ENCODE measurements at places on chromosomes 3 and 15.

GRCh38 chr3:16884084-16884747 lies 539 bp upstream of the PLCL2 start:
- no peak for DNase-seq

DNA sequence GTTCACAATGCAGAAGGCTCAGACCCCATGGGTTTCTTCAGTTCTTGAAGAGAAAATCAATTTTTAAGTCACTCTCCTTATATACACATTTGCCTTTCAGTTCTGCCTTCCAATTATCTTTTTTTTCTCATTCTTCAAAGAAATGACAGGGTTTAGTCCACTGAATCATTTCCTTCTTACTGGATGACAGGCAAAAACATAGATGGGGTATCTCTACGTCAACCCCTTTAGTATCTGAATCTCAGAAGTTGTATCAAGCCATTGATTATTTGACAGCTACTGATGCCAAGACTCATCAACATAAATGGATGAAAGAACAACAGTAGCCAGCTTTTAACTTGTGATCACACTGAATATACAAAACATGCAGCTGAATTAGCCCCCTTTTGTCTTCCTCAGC lies 6.5 kb downstream of the ATOSA start:
- DNase-seq: no peak

DNA sequence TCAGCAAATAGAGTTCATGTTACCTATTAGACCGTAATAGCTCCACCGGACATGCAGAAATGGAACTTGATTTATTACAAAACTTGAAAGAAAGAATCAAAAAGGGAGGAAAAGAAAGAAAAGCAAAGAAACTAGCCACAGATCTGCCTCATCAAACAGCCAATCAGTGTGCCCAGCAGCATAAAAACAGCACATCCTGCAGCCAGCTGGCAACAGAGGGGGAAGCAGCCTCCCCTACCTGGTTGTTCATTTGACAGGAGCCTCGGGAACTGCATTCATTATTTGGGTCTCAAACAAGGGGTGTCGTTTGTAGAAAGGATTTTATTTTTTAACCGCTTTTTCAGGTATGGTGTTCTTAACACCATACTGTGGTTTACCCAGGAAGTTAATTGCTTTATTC lies 181.5 kb upstream of the TOPAZ1 start:
- DNase-seq: no peak

GRCh38 chr15:101128221-101129015 lies 123.4 kb downstream of the CHSY1 start:
- no peak for DNase-seq

DNA sequence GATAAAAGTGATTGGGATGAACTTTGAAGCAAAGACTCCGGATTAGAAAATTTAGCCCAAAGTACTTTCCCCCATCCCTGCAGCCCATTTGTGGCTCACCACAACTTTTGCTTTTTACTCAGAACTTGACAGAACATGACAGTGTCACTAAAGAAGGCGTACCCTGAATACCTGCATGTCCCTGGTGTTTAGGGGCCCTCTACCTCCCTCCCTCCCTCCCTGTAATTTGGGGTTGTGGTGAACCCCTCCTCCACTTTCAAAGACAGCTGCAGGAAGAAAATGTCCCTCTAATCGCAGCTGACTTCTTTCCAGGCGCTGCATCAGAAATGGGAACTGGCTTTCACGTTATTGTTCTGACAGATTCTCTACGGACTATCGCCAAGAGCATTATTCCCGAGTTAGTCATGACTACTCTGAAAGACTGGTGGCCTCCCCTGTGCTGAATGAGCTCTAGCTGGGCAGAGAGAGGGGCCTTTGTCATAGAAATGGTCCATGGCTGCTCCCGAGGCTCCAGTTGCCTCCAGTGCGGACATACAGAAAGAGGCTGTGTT lies 93.2 kb upstream of the ARHGEF3 start:
- DNase-seq: no peak

DNA sequence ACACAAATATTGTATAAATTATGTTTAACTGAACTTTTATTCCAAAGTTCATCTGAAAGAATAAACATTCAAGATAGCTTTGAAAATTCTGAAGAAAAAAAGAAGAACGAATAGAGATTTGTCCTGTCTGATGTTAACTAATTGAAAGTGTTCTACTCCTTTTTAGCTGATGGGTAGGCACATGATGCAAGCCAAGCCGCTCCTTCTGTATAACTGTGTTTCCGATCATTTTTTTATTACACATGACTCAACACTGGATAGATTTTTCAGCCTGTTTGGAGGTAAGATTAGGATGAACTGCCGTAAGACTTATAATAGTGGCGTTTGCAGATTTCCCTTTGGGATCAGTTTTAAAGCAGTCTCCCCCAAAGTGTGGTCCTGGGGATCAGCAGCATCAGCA lies 19.0 kb downstream of the NSUN3 start:
- DNase-seq: no peak

DNA sequence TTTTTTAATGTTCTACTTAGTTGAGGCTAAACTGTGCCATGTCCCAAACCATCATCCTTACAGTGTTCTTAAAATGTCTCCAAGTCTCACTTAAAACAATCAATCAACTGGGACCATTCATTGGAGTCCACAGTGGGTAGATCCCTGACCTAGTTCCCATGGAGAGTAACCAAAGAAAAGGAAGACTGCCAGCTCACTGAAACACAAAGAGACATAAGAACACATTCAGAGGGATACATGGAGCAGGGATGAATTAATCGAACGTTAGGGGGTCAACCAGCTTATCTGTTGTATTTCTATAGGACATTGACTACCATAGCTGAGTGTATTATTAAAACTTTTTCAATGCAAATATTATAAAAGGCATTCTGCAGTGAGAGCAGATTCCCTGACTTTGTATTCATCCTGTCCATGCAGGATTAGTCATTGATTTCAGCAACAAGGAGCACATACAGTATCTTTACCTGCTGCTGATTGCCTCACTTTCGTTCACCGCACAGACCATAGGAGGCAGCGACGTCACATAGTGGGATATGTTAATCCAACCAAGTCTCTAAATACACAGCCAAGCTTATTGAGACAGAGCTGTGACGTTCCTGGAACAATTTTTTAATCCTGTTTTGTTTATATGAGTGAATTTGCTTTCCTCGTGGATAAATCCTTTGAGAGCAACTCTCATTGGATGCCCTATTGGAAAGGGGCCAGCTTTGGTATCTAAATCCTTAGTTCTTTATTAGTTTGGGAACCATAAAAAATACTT lies 364.9 kb upstream of the RBMS3 start:
- DNase-seq: no peak

- no peak for DNase-seq
Measured at GRCh38 chr3:169240786-169241486, 422.6 kb downstream of the MECOM start.

GRCh38 chr3:76753599-76753998 lies 286.3 kb upstream of the ROBO2 start:
- DNase-seq: no peak

GRCh38 chr3:35602395-35602936 lies 36.9 kb upstream of the ARPP21 start:
- no peak for DNase-seq

DNA sequence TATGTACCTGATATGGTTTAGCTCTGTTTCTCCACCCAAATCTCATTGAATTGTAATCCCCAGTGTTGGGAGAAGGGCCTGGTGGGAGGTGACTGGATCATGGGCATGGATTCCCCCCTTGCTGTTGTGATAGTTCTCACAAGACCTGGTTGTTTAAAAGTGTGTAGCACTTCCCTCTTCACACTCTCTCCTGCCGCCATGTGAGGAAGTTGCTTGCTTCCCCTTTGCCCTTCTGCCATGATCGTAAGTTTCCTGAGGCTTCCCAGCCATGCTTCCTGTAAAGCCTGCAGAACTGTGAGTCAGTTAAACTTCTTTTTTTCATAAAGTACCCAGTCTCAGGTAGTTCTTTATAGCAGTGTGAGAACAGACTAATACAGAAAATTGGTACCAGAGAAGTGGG lies 93.1 kb downstream of the C3orf70 start:
- no peak for DNase-seq

- DNase-seq: no peak
Measured at GRCh38 chr15:36671017-36671416, 91.6 kb downstream of the CDIN1 start.

DNA sequence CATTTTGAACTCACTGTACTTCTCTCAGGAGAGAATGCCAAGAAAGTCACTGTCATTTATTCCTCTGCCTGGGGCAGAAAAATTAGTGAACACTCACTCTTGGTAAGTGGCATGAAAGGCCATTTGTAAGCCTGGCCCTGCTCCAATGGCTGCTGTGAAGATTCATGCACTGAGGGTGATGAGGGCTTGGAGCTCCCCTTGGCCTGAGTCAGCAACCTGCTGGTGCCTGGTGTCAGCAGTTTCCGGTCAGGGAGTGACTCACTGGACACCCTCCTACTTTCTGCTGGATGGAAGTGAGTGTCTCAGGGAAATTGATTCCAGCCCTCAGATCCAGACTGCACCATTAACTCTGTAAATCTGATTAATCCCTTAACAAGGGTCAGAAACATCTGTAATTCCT lies 37.6 kb downstream of the TRA2B start:
- no peak for DNase-seq

DNA sequence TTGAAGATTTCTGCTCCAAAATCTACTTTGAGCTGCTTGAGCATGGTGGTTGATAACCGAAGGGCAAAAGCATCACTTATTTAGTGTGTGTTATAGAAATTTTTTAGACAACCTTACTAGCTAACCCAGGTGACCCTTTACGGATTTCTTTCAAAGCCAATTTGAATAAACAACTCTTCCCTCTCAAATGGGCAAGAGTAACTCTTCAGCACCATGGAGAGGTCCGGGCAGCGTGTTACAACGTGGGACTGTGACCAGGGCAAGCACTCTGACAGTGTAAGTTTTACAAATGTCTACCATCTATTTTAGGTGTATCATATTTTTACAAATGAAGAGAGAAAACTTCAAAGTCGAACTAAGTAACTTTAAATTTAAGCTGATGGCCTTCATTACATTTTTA lies 471.8 kb downstream of the MFSD1 start:
- DNase-seq: no peak

DNA sequence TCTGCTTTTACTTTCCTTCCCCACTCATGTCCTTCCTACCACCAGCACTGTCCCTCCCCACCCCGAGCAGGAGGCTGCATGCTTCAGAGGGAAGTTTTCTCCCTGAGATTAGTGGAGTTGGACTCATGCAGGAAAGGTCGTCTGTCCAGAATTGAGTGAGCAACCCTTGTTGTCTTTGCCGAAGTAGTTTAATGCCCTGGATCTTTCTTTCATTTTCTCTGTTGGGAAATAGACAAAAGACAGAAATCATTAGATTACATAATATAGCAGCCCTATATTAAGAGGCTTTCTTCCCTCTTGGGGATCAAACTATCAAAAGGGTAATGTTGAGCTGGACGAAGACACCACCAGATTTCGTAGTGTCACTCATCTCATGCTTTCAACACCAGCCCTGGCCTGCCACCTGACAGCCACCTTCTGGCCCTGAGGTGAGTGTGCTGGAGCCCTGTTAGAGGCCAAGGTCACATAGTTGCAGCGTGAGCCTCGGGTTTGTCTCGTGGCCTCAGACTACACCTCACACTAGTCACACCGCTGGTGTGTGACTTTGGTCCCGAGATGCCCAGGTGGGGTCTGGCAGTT lies 231.0 kb downstream of the ITPR1 start:
- no peak for DNase-seq

- DNase-seq: no peak
Measured at GRCh38 chr3:131386429-131387165, 5.0 kb downstream of the NUDT16 start.
